ENCODE measurements at places on chromosomes 6 and 20.

DNA sequence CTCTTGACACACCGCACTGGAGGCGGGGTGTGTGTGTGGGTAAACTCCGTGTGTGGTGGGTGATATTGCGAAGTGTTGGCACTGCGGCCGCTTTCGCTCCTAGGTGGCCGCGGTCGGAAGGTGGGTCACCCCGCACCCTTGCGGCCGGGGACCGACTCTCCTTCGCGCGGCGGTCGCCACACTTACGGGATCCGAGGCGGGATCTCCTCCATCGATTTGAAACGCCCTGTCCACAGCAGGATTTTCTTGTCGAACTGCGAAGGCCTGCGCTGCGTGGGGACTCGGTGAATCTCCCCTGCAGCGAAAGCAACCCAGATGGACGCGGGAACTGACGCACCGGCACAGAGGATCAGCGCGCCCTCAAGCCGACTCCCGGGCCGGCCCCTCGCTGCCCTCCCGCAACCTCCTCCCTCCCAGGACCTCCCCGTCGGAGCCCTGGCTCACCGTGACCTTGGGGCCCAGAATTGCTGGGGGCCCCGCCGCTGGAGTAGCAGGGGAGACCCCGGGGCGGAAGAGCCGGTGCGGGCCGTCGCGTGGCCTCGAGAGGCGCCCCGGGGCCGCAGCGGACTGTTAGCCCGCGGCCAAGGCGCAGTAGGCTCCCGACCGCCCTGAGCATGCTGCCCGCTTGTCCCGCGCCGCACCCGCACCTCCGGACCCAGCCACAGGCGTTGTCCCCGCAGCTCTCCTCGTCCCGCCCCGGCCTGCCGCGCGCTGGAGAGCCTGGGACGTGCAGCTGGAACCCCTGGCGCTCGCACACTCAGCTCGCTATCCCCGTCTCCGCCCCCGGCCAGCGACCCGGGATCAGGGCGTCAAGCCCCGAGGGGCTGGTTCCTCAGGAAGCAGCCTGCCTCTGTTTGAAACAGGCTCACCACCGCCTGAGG lies at the start of gene FAM162B:
TSS of gene FAM162B (minus strand) at position 759 of the 881 bp plus-strand sequence. CDS start at position 616, 143 bp downstream.
- no peak for DNase-seq

GRCh38 chr6:168050881-168051586 lies 28.0 kb downstream of the FRMD1 start:
- DNase-seq = no peak

DNA sequence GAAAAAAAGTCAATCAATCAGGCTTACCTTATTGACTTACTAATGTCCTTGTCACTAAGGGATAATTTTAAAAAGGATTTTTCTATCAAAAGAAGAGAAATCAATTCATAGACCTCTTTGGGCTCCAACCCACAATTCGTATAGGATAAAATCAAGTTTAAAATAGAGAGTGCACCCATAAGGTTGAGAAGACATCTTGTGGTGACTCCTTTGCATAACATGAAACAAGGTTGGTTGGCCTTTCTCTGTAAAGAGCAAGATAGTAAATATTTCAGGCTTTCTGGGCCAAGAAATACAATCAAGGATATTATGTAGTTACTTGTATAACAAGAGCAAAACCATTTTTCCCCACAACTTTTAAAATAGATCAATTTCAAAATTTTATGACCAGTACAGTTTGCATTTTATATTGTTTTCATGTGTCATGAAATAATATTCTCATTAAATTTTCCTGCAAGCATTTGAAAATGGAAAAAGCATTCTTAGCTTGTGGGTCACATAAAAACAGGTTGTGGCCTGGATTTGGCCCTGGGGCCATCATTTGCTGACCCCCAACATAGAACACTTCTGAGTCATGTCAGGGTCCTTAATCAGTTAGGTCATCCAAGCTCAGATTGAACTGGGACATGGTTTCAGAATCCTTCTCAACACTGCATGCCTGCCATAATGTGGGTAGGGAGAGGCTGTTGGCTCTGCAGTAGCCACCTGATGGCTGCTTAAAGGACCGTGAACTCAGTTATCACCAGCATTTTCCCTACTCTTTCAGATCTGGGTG lies 76.7 kb downstream of the MYB start:
- DNase-seq = no peak

- DNase-seq = peak; percentile 80
These were observed 50.8 kb upstream of the DSN1 start for GRCh38 chr20:36824142-36824940.

- no peak for DNase-seq
These were observed 30.5 kb downstream of the MDGA1 start for GRCh38 chr6:37667050-37667814.

- DNase-seq = no peak
These were observed 680.4 kb upstream of the IMPG1 start for GRCh38 chr6:76752841-76753240.

GRCh38 chr6:105907301-105907700 lies 178.8 kb upstream of the PRDM1 start:
- DNase-seq = no peak

DNA sequence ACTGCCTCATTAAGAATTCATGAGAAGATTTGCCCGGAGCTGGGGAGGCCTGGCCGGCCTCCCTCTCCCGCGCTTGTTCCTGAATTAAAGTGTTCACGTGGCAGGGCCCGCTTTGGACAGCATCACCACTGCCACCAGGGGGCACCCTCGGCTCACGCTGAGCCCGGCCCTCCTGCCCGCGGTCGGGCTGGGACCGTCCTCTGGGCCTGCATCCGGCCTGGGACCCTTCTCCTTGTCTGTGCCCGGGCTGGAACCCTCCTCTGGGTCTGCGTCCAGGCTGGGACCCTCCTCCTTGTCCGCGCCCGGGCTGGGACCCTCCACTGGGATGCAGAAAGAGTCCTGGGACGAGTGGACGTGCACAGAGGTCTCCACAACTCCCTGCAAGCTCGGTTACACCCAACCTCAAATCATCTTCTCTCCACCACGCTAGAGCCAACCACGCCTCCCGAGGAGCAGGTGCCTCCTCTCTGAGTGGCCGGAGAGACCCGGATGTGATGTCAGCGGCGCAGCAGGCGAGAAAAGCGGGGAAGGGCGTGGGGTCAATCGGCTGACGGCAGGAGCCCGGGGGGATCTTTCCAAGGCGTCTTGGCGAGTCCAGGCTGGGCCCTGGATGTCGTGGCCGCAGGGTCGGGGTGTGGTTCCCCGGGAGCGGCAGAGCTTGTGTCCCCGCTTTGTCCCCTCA lies 50.9 kb upstream of the DACT2 start:
- no peak for DNase-seq

DNA sequence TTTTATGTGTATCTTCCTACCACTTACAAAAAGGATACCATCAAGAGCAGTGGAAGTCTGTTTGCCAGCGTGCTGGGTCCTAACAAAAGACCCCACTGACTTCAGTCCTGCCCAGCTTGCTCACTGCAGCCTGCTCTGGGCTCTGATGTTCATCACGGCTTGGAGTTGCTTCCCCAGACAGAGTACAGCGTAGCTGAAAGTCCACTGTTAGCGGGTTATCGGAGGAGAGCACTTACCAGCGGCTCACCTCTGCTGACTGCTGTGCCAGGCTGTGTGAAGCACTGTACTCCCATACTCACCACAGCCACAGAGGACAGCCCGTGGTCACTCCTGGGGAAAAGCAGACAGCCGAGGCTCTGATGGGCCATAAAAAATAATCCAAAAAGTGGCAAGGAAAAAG lies 40.2 kb downstream of the CTCFL start:
- no peak for DNase-seq

GRCh38 chr6:119181046-119181445 lies 102.6 kb upstream of the FAM184A start:
- DNase-seq = no peak

GRCh38 chr20:19757487-19758132 lies 448 bp upstream of the RIN2 start:
- DNase-seq = peak; percentile 80

GRCh38 chr6:34583861-34584604 lies 27.9 kb upstream of the SPDEF start:
- no peak for DNase-seq

- DNase-seq = no peak
These were observed 117.4 kb downstream of the ZFAND3 start for GRCh38 chr6:37936906-37937305.

DNA sequence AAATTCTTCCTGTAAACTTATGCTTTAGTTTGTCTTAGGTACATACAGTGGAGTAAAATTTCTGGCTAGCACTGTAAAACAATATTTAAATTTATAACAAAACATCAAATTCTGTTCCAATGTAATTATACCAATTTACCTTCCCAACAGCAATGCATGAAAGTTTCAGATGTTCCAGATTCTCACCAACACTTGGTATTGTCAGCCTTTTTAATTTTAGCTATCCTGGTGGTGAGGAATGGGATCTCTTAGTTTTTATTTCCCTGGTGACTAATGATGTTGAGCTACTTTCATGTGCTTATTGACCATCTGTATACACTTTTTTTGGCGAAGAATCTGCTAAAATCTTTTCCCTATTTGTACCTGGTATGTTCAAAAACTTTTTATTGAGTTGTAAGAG lies 76.1 kb upstream of the PHACTR1 start:
- DNase-seq = no peak

GRCh38 chr6:123648020-123648580 lies 11.3 kb upstream of the TRDN start:
- no peak for DNase-seq

- no peak for DNase-seq
These were observed 243.8 kb upstream of the IRAK1BP1 start for GRCh38 chr6:78623554-78623953.

- no peak for DNase-seq
These were observed 25.5 kb upstream of the WFDC2 start for GRCh38 chr20:45444050-45444449.

DNA sequence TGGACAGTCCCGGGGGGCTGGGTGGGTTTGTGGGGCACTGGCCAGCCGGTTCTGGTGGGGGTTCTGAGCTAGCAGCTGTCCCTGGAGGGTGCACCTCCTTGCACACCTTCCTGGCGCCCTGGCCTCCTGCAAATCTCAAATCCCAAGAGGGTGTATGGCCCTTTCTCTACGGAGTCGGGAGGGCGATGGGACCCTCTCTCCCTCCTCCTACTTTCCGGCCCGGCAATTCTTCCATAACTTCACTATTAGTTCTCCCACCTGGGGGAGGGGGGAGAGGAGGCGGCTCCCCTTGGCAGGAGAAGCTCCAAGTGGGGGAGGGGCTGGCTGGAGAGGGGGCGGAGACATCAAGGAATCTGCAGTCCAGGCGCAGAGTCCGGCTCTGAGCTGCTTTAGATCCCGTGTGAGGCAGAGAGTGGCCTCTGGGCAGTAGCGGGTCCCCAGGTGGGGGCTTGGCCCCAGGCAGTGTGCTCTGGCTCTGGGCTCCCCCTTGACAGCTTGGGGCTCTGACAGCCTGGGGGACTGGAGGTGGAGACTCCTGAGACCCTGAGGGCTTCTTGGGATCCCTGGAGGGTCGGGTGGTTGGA lies 1.4 kb upstream of the LAMA5 start:
- no peak for DNase-seq

All from astrocyte of the cerebellum (primary cell).